Hepatocyte (in vitro differentiated cells): ENCODE measurements at places on chromosomes 4 and X.

DNA sequence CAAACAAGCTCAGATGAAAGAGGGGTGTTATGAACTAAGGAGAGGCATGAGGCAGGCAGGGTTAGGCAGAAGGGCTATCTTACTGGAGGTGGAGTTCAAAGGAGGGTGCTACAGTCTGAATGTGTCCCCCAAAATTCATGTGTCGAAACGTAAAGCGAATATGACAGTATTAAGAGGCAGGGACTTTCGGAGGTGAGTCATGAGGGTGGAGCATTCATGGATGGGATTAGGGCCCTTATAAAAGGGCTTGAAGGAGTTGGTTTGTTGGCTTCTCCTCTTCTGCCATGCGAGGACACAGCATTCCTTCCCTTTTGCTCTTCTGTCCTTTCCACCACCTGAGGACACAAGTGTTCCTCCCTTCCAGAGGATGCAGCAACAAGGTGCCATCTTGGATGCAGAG lies 22.9 kb downstream of the APLN start:
- DNase-seq = no peak

DNA sequence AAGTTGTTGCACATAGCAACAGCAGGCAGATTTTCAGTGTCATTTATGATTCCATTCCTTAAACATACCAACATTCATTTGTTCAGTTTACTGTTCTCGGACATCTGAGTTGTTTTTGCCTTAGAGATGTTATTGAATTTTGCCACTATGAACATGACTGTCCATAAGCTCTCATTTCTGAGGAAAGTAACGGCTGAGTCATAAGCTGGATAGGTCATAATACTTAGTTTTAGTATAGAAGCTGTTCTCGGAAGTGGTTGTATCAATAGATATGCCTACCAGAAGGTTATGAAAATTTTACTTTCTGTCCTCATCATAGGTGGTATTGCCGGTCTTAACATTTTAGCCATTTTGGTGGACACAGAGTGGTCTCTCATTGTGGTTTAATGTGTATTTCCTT lies 157.1 kb upstream of the CLNK start:
- DNase-seq = no peak

DNA sequence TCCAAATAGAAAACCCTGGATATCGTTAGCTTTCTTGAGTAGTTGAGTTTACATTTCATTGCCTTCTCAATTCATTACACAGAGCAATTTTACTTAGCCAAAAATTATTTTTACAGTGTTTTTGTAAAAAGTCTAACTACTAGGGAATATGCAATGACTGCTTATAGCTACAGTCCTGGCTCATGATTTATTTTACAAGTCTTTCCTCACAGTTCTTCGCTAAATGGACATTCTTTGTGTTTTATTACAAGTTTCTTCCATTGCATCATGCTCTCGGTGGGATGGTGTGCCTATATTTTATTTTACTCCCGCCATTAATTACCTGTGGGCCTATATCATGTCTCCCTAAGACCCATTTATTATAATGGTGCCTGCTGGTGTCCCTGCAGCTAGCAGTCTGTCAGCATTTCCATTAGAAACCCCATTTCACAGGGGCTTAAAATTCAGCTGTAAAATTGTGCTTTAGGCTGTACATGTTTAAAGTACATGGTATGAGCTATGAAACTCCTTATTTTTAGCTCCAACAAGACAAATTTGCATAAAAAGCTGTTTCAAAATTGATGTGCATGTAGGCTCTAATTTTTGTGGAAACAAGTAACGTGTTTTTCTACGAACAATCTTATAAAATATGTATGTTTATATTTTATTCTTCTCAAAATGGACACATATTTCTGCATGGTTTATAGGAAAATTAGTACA lies 227.4 kb downstream of the SLC7A11 start:
- no peak for DNase-seq

DNA sequence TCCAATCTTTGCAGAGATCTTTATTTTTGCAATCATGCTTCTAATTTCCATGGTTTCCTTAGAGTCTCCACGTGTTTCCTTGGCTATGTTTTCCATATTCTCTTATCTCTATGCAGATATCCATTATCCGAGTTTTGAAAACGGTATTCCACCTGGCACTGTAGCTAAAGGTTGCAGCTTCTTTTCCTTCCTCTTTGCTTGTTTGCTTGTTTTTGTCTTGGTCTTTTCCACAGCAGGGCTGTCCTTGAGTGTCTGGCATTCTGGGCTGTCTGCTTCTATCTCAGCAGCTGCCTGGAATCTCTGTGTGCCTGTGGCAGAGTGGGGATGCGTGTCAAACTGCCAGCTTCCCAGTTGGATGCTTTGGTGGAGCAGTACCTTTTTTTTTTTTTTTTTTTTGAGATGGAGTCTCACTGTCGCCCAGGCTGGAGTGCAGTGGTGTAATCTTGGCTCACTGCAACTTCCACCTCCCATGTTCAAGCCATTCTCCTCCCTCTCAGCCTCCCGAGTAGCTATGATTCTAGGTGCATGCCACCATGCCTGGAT lies 46.9 kb downstream of the WFS1 start:
- no peak for DNase-seq

DNA sequence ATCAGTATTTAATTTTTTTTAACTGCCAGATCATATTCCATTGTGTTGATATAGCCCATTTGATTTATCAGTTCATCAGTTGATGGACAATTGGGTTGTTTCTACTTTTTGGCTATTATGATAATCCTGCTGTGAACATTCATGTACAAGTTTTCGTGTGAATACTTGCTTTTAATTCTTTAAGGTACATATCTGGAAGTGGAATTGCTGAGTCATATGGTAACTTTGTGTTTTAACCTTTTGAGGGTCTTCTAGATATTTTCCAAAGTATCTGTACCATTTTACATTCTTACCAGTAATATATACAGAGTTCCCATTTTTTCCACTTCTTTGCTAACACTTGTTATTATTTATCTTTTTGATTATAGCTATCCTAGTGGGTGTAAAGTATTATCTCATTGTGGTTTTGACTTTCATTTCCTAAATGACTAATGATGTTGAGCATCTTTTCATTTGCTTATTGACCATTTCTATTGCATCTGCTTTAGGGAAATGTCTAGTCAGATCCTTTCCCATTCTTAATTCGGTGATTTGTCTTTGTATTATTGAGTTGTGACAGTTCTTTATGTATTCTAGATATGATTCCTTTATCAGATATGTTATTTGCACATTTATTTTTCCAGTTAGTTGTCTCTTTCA lies 75.2 kb upstream of the NUDT6 start:
- DNase-seq = no peak

- DNase-seq = no peak
Observed at GRCh38 chrX:13263560-13264251, 56.1 kb downstream of the ATXN3L start.

DNA sequence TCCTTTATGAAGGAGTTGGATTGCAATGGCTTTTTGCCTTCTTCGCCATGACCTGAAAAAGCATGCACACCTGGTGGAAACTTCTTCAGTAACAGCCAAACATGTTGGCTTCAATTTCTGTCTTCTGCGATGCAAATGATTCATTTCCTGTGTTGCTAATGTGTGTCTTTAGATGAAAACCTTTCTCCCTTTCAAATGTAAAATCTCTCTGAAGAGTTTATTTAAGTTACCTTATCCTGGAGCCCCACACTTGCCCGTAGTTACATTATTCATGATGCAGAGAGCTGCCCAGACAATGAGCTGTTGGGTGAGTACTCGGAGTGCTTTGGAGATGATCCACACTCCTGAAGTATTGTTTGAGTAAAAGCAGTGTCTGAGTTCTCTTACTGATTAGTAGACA lies 1100.9 kb downstream of the RPA4 start:
- DNase-seq = no peak

DNA sequence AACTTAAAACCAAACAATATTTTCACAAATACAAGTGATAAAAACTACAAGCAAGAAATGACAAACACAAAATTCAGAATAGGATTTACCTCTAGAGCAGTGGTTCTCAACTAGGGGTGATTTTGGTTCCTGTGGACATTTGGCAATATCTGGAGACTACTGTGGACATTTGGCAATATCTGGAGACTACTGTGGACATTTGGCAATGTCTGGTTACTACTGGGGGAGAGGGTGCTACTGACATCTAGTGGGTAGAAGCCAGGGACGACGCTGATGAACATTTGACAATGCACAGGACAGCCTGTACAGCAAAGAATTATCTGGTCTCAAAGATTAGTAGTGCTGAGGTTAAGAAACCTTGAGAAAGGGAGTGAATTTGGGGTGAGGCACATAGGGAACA lies 169.8 kb downstream of the CLCN4 start:
- no peak for DNase-seq

DNA sequence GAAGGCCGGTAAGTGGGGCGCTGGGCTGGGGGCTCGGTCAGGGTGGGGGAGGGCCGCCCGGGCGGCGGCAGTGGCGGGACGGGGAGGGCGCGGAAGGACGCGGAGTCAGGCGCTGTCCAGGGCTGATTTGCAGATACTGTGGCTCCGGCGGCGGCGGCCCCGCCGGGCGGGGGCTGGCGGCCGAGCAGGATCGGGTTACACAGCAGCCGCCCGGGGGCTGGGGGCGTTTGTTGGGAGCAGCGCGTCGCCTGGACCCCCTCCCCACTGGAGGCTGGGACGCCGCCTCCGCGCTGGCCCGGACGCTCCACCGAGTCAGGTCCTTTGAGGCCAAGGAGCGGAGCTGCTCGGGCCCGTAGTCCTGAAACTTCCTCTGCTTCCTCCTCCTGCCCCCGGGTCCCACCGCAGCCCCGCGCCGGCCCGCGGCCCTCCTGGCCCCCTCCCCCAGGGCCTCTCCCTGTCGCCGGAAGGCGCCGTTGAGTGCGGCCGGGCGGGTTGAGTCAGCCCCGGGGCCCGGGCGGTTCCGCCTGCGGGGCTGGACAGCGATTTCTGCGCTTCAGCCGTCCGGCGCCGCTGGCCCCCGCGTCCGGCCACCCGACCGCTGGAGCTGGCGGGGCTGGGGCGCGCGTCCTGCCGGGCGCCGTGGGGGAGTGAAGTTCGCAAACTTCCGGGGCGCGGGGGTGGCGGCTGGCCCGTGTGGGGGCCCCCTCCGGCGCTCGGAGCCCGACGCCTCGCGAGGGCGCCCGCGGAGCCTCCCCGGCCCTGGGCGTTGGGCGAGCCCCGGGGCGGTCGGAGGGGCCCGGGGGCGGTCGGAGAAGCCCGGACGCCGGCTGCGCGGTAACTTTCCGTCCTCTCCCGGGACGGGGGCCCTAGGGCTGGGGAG lies 746 bp downstream of the REST start:
- peak; percentile 88 for DNase-seq

- peak; percentile 21 for DNase-seq
Observed at GRCh38 chr4:109009909-109010308, 247.1 kb upstream of the ETNPPL start.

GRCh38 chr4:147328189-147328588 lies 152.7 kb upstream of the EDNRA start:
- DNase-seq = no peak

DNA sequence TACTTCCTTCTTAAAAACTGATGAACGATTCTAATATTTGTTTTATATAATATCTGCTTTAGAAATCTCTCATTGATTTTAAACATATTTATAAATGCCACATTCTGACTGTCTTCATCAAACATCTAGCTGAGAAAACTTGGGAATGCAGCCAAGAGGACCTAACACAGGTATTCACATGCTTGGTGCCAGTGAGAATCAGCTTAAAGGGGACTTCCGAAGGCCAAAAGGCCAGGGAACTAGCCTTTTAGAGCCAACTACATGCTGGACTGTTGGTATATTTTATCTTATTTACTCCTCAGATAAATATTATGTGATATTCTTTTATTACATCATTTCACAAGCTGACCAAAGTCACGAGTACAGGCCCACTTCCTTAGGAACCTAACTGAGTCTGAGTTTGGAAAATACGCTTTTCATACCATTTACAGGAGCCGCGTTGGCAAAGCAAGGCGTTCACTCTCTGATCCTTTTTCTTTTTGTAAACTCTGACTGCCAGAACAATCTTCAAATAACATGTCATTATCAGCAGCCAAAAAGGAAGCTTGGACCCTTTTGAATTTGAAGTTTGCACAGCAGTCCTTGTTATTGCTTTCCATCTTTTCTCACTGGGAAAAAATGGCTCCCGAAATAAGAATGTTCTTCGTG lies 41.1 kb upstream of the PDLIM3 start:
- DNase-seq = no peak

- DNase-seq = no peak
Observed at GRCh38 chr4:127049526-127049925, 583.2 kb upstream of the INTU start.

DNA sequence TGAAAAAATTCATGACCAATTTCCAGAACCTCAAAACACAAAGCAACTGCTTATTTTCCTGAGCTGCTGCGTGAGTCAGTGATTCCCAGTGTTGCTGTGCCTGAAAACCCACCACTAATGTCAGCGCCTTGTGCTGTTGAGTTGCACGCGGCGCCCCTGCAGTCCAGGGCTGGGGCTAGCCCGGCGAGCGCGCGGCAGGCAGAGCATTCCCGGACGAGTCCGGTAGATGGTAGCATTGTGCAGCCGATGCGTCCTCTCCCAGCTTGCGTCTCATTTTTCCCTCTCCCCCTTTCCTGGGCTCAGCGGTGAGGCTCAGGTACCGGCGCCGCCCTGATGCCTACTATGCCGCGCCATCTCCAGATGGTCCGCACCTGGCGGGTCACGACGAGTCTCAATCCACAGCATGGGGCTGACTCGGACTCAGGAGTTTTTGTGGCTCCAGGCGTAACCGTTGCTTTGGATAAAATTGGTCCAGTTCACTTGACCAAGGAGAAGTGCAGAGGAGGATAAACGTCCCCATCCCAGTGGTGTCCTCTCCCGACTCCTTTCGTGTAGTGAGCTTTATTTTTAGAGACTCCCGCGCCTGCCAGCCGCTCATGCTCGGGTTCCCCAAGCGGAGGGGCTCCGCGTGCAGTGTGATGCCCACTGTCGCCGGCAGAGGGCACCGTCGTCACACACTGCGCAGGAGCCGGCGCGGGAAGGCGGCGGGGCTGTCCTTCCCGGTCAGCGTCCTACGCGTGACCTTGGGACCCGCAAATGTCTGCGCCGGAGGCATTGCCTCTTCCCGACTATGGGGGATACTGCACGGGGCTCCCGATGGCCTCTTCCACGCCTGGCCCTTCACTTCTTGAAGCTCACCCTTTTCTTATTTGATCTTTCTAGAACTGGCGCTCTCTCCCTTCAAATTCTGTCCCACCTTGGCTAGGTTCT lies 53.6 kb upstream of the IGFBP7 start:
- peak; percentile 91 for DNase-seq

GRCh38 chr4:15100380-15100779 lies 98.1 kb downstream of the CPEB2 start:
- DNase-seq = no peak

GRCh38 chr4:4578981-4579380 lies 37.1 kb upstream of the STX18 start:
- DNase-seq = no peak

GRCh38 chrX:32116047-32116446 lies 1044.2 kb upstream of the FTHL17 start:
- no peak for DNase-seq

- no peak for DNase-seq
Observed at GRCh38 chr4:159106636-159107035, 3.8 kb downstream of the RAPGEF2 start.

- no peak for DNase-seq
Observed at GRCh38 chr4:19803406-19803805, 448.3 kb upstream of the SLIT2 start.

DNA sequence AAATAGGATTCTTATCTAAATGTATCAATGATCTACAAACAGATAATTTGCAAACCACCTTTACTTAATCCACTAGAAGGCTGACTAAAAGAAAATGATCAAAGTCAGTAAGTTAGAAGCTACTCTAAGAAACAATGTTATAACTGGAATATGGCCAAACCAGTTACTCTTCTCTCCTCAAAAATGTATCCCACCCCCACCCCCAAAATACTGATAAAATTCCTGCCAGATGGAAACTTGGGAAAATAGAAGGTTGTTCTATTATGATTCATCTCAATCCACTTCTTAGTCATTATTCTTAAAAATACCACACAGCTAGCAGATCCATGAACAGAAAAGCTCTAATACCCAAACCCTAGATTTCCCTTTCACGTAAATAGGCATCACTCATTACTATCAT lies 206.4 kb downstream of the KLHL13 start:
- DNase-seq = no peak
